ENCODE measurements at places on chromosomes 6 and 20.

DNA sequence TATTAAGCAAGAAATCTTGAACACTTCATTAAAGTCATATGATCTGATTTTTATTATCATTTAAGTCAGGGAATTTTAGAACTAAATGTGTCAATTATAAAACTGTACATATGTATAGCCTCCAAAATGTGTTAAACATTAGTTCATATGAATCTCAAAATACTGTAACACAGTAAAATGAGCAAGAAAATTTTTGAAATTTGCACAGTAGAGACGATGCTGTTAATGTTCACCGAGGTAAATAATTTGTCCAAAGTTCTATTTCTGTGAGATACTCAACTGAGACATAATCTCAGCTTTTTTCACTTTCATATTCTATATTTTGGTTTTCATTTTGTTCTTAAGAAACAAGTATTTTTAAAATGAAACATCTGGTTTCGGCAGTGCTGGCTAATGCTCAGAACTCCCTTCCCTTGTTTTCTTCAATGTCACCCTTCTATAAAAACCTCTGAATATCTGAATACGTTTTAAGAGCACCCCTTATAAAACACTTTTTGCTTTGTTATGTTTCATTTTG is 353.1 kb downstream of the LAMA2 start:
- no peak for DNase-seq

DNA sequence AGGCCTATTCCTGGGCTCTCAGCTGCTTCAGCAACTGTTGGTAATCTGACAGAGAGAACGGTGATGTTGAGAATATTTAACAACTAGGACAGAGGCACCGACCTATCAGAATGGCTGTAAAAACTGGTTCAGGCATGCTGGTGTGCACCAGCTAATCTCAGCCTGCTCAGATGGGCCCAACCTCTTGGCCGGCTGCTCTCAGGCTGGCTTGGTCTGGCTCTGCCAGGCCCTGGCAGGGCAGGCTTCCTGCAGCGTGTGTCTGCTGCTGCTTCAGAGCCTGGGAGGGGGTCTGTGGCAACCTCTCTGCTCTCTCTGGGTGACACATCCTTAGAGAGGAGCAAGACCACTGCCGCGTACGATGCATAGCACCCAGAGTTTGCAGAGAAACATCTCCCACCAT is 4.8 kb downstream of the SLC2A12 start:
- DNase-seq, result no peak

DNA sequence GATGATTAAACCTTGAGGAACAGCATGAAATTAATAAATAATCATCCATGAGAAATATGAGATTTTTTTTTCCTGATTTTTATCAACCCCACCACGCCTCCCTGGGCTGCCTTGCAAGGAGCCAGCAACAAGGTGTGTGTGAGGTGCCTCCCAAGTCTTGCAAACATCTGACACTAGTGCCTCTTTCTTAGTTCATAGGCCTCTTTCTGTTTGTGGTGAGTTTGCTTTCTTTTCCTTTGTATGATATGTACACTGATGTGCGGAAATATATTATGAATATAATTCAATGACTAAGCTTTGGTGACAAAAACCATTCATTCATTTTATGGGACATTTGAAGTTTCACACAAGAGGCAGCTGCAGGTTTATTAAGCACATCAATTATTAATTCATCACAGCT is 63.2 kb upstream of the SYNDIG1 start:
- no peak for DNase-seq

DNA sequence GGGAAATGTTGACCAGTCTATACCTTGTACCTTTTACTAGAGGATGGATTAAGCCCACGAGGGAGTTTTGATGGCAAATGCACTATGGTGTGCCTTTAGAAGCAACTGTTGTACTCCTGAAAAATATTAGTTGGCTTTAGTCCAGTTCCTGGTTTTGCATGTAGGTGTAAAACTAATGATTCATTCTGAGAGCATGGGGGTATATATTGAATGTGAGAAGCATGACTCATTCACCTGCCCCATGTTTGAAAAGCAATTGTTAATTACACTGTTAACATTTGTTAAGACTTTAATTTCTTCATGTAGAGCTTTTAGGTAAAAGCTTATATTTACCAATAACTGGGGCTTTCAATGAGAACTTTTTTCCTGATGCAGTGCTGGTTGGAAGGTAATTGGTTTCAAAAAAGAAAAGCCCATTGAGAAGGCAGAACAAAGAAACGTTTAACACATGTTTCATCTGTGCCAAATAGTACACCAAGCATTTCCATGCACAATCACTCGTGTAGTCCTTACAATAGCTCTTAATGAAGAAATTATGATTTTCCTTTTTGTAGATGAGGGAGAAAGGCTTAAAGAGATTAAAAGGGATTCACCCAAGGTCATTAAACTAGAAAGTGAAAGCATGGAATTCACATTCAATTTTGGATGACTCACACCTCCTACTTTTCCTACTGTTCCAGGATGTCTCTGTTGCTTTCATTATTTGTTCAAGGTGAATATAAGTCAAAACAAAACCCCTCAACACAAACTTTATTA is 134.1 kb downstream of the CCDC170 start:
- DNase-seq, result no peak

- DNase-seq, result no peak
Measured at GRCh38 chr20:59138114-59138748, 25.4 kb upstream of the ZNF831 start.

GRCh38 chr6:15530411-15530810 is 132.4 kb downstream of the DTNBP1 start:
- no peak for DNase-seq

DNA sequence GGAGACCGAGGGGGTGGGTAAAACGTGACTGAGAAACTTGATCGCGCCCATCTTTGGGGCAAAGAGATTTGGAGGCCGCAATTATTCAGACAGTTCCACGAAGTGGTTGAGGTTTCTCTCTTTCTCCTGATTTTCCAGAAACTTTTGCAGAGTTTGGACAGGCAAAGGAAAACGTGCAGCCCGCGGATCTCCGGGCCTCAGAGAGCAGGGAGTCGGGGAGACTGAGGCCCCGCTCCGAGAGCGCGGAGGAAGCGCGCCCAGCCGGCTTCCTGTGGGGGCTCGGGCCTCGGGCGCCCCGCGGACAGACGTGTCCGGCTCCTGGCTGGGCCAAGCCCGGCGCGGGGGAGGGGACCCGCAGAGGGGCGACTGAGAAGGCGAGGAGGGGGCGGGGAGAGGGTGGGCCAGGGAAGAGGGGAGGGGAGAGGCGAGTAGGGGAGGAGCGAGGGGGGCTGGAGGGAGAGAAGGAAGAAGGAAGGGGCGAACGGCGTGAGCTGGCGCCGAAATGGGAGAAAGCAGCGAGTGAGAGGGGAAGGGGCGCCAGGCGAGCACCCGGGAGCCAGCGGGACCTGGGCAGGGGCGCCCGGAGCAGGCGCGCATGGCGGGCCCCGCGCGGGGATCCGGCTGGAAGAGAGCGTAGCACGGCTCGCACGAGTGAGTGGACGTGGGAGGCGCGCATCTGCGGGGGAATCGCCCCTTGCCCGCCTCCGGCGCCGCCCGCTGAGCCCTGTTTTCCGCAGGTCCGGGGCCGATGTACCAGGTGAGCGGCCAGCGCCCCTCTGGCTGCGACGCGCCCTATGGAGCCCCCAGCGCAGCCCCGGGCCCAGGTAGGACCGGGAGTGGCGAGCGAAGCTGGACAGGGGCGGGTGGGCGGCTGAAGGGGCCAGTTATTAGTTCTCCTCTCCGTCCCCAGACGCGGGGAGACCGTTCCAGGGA is at the start of gene MDFI:
Gene MDFI, plus strand, starts transcription at position 467 of the 933 bp plus-strand sequence. Its CDS starts 282 bp downstream, at position 749.
- DNase-seq, result no peak

GRCh38 chr6:24064106-24064505 is 61.9 kb upstream of the NRSN1 start:
- no peak for DNase-seq

GRCh38 chr6:80254716-80255115 is 148.2 kb downstream of the BCKDHB start:
- DNase-seq, result no peak

GRCh38 chr20:24743641-24744040 is 205.4 kb upstream of the CST7 start:
- DNase-seq, result no peak

DNA sequence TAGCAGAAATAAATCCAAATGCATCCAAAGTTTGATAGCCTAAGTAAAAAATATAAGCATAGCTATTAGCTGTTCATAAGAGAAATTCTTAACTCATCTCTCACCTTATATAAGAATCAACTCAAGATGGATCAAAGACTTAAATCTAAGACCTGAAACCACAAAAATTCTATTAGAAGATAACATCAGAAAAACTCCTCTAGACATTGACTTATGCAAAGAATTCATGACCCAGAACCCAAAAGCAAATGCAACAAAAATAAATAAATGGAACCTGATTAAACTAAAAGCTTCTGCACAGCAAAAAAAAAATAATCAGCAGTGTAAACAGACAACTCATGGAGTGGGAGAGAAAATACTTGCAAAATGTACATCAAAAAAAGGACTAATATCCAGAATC is 184.3 kb downstream of the TFAP2A start:
- DNase-seq, result no peak

DNA sequence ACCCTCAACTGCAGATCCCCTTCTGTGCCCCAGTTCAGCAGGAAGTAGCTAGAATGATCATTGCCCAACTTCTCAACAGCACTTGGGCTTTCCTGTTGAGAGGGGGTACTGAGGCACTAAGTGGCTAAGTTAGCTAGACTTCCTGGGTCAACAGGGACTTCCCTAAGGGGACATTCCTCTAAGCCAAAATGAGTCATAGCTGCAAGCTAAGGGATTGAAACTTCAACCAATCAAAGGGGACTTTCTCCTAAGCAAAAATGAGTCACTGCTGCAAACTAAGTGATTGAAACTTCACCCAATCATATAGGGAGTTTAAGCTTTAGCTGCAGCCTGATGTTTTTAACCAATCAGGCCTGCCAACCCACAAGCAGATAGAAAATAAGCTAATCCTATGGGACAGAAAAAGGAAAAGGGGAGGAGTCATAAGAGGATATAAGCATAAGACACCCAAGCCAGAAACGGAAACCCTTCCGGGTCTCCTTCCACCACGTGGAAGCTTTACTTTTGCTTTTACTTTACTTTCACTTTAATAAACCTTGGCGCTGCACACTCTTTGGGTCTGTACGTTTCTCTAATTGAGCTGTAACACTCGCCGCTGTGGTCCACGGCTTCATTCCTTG is 659.0 kb upstream of the HS3ST5 start:
- no peak for DNase-seq

DNA sequence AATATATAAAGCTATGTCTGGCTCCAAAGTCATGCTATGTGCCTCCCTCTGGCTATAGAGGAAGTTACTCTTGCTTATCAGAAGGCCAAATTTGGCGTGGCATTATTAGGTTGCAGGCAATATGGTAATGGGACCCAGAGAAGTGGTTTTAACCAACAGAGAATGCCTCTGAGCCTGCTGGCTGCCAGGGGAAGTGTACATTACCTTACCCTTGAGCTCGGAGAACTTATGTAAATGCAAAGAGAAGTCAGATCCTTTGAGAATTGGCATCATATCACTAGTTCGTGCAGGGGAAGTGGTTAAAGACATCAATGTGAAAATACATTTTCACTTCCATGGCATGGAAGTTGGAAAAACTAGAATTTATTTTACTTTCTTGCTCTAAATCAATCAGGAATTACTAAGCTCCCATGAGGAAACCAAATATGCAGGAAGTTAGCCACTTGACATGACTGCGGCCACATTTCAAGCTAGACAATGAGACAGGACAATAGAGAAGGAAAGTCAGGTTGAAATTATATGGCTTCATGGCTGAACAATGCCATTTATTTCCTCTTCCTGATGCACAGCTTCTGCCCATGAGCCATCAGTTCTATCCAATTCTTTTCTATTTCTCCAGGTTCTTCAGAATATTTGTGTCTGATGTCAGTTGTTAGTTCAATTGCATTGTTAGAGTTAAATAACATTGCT is 134.0 kb upstream of the PHACTR1 start:
- no peak for DNase-seq

- no peak for DNase-seq
Measured at GRCh38 chr20:62315773-62316172, 13.0 kb downstream of the ADRM1 start.

- DNase-seq, result no peak
Measured at GRCh38 chr6:15796844-15797243, 134.0 kb upstream of the DTNBP1 start.

- DNase-seq, result no peak
Measured at GRCh38 chr20:63737695-63737944, 1.2 kb downstream of the LIME1 start.

- no peak for DNase-seq
Measured at GRCh38 chr20:59831024-59831915, 102.2 kb downstream of the SYCP2 start.

GRCh38 chr20:57061051-57061900 is 205.2 kb downstream of the BMP7 start:
- no peak for DNase-seq

- DNase-seq, result no peak
Measured at GRCh38 chr6:683742-684440, 9.0 kb downstream of the EXOC2 start.

GRCh38 chr20:25296094-25297093 is 48.5 kb downstream of the PYGB start:
- peak; percentile 12 for DNase-seq

DNA sequence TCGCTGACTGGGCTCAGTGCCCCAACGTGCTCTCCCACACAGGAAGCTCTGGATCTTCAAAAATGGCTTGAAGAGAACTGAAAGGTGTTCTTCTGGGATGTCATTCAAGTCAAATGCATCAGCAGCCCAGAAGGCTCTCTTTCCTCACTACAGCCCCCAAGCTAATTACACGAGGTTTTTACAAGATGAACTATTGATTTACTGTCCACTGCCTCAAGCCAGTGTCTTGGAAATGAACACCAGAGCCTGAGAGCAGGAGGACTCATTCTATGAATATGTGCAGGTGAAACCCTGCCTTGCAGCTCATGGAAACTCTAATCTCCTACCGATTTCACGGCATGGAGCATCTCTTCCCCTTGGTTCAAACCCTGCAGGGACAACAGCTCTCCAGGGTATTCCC is 98.9 kb upstream of the CST7 start:
- DNase-seq, result no peak

GRCh38 chr6:23735151-23735550 is 390.9 kb upstream of the NRSN1 start:
- DNase-seq, result no peak

- no peak for DNase-seq
Measured at GRCh38 chr6:117304446-117304845, 39.1 kb downstream of the VGLL2 start.

GRCh38 chr6:137944793-137945498 is 77.9 kb downstream of the TNFAIP3 start:
- peak; percentile 19 for DNase-seq

DNA sequence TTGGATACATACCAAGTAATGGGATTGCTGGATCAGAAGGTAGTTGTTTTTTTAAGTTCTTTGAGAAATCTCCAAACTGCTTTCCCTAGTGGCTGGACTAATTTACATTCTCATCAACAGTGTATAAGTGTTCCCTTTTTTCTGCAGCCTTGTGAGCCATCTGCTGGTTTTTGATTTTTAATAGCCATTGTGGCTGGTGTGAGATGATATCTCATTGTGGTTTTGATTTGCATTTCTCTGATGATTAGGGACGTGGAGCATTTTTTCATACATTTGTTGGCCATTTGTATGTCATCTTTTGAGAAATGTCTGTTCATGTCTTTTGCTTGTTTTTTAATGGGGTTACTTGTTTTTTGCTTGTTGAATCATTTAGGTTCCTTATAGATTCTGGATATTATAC is 34.8 kb downstream of the TOP1 start:
- no peak for DNase-seq

Measured in stimulated activated CD4-positive, alpha-beta T cell treated with anti-CD3 and anti-CD28 coated beads, Interleukin-4, amount 100 ng/mL, for 24 hours (primary cell).